ENCODE measurements at places on chromosomes 4 and X.

- no peak for DNase-seq
Observed at GRCh38 chr4:54439831-54440243, 210.7 kb downstream of the PDGFRA start.

- no peak for DNase-seq
Observed at GRCh38 chr4:128031756-128032384, 29.2 kb upstream of the LARP1B start.

DNA sequence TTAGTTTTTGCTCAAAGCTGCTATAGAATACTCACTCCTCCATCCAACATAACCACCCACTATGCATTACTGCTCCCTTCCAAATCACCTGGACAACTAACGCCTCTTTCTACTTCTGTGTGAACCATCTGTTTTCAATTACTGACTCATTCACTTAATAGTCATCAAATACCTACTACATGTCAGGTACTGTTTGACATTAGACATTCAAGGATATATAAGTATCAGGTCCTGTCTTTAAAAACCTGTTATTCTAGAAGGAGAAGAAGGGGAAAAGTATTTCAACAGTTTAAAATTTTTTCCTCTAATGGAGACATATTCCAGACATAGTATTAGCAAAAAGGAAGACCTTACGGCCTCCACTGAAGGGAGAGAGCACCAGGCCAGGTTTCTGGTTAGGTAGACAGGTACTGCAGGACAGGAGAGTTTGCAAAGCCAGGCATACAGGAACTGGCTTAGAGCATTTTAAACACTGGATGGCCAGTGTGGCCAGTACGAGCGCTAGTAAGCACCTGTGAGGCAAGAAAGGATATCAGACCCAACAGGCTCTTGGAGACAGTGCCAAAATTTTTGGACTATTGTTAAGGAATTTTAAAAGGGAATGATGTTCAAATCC lies 39.0 kb downstream of the SH3RF1 start:
- no peak for DNase-seq

- no peak for DNase-seq
Observed at GRCh38 chr4:76620723-76621468, 185.9 kb downstream of the SHROOM3 start.

GRCh38 chrX:49932791-49933190 lies 10.4 kb downstream of the CLCN5 start:
- no peak for DNase-seq

All from stimulated activated CD4-positive, alpha-beta T cell treated with anti-CD3 and anti-CD28 coated beads, Interleukin-1b, Interleukin-23, amount 100 ng/mL, for 1 hour (primary cell).